ENCODE measurements at places on chromosomes 1 and 21. TPM values are rescaled to one million over a fixed set of nuclear protein-coding genes. Genes with fewer than 3 reads are reported as not detected.

CFAP107 gene
- total RNA-seq = not detected

TMEM125 gene
- not detected for total RNA-seq

NEK2 gene
- total RNA-seq = 1.6 TPM

NBPF6 gene
- not detected for total RNA-seq

CELA2A gene
- total RNA-seq = not detected

FOXJ3 gene
- total RNA-seq = 40.6 TPM

GORAB gene
- 17.4 TPM for total RNA-seq

OR2W3 gene
- 1.7 TPM for total RNA-seq

FAM72C gene
- total RNA-seq = 0.24 TPM

Measured in hair follicle dermal papilla cell (primary cell).